ENCODE measurements at places on chromosomes 13 and 19. TPM values are rescaled to one million over a fixed set of nuclear protein-coding genes. Genes with fewer than 3 reads are reported as not detected.

- no peak for DNase-seq
- H3K27ac ChIP-seq, result no peak overlapping the region
- H3K36me3 ChIP-seq, result no peaks in the 10 kb centered on the region
These were observed 129.0 kb upstream of the SPRY2 start for GRCh38 chr13:80469853-80470381.

DNA sequence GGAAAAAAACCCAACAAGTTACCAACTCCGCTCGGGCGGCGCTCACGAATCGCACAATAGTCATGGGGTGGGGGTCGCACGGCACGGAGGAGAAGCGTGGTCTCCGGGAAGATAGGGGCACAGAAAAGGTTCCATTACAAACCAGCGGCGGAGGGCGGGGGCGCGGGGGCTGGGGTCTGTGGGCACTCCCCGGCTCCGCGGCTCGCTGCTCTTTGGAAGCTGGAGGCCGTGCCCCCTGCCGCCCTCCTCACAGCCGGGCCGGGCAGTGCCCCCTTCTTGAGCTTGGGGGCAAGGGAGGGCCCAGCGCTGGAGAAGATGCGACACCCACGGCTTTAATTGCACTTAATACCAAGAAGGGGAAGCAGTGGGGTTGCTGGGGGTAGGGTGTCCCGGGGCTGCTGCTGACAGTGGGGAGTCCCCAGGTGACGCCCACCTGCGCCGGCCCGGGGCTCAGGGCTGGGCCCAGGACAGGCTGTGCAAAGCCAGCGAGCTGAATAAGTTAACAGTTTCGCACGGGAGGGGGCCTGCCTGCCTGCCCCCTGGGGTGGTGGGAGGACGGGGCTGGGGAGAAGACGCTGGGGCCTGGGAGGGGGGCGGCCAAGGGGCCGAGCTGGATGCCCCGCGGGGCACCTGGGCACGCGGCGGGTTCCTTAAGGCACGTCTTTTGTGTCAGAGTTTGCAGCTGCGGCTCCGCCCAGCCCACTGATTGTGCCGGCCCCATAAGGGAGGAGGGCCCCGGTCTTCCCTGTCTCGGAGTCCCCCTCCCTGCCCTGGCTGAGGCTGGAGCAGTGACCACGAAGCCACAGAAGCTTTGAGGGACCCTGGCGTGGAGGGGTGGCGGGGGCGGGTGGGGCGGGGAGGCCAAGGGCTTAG is 9.8 kb downstream of the DCAF15 start:
- DNase-seq, result no peak
- H3K27ac ChIP-seq, result no peak overlapping the region
- peaks cover 33% of the 10 kb centered on the region for H3K36me3 ChIP-seq
- H3K27me3 ChIP-seq, result no peaks in the 10 kb centered on the region

DNA sequence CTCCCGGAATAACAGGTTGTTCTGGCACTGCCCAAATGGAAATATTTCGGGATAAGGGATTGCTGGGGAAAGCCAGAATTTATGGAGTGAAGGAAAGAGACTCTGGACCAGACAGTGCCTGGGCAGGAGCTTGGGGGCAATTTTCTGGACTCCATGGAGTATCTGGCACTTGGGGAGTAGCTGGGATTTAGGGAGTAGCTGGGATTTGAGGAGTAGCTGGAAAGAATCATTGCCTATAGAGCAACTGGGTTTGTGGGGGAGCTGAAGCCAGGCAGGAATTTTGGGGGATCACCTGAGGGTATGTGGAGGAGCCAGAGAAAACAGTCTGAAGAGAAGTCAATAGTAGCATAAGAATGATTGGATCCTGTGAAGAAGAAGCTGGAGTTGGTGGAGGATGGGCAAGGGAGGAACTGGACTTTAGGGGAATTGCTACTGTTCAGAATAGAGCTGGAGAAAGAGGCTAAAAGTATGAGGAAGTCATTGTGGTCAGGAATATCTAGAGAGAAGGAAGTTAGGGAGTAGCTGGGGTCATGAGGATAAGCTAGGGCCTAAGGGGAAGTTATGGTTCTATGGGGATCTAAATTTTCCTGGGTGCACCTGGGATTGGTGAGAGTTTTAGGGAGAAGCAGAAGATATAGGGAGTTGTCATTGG is 14.8 kb downstream of the FSD1 start:
- H3K27ac ChIP-seq, result no peak overlapping the region
- peaks cover 34% of the 10 kb centered on the region for H3K36me3 ChIP-seq
- H3K4me3 ChIP-seq, result no peak overlapping the region
- H3K27me3 ChIP-seq, result no peaks in the 10 kb centered on the region
- no peaks in the 10 kb centered on the region for H3K4me1 ChIP-seq

- no peak overlapping the region for H3K4me3 ChIP-seq
- no peak overlapping the region for H3K27ac ChIP-seq
- no peak for DNase-seq
These were observed 47.2 kb downstream of the SMARCA4 start for GRCh38 chr19:11007962-11008532.

GRCh38 chr13:31946091-31946770 is 85.3 kb upstream of the FRY start:
- no peak overlapping the region for H3K27ac ChIP-seq
- H3K4me1 ChIP-seq, result peaks cover 8% of the 10 kb centered on the region
- H3K4me3 ChIP-seq, result no peak overlapping the region
- no peaks in the 10 kb centered on the region for H3K36me3 ChIP-seq

DNA sequence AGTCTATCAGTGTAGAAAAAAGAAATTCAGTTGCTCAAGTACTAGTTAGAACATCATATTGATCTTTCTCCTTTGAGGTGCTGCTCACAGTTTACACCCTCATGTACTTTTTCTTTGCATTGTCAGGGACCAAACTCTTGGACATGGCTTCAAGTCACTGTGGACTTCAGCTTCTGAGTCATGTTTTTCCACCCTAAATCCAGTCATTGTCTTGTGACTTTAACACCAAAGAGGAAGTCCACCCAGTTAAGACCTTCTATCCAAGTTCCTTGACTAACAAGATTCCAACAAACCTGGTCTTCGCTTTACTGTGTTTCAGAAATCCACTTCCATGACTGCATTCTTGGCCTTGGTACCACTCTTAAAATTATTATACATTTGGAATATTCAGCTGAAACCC is 206.7 kb upstream of the ARGLU1 start:
- H3K36me3 ChIP-seq, result no peaks in the 10 kb centered on the region
- H3K4me3 ChIP-seq, result no peak overlapping the region
- DNase-seq, result no peak

- DNase-seq, result no peak
- H3K36me3 ChIP-seq, result peaks cover 40% of the 10 kb centered on the region
- no peak overlapping the region for H3K27ac ChIP-seq
These were observed 132.1 kb upstream of the MCF2L start for GRCh38 chr13:112836940-112837339.

GRCh38 chr13:49980266-49980665 is 16.6 kb upstream of the TRIM13 start:
- H3K27me3 ChIP-seq, result no peaks in the 10 kb centered on the region
- peaks cover 4% of the 10 kb centered on the region for H3K4me1 ChIP-seq
- no peak for DNase-seq

ERICH4 gene
- total RNA-seq, result not detected

DNA sequence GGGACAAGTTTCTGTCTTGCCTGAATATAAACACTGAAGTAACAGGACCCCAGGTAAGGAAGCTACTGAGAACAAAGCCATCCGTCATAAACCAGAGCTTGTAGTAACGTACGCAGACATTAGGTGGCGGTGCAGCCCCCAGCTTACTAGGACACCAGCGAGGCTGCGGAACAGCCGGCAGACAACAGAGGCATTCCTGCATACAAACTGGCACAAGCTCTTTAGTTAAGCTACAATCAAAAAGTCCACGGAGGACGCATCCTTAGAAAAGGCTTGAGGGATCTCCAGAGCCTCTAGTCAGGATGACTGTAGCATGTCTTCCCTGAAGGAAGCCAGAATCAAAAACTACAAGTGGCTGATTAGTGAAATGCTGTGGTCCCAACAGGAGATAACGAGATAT is 26.2 kb downstream of the ZNF160 start:
- DNase-seq, result no peak
- H3K4me3 ChIP-seq, result no peak overlapping the region
- H3K27me3 ChIP-seq, result no peaks in the 10 kb centered on the region
- H3K4me1 ChIP-seq, result no peaks in the 10 kb centered on the region
- peaks cover 99% of the 10 kb centered on the region for H3K36me3 ChIP-seq

ZNF837 gene
- total RNA-seq, result 1.5 TPM
